Posterior vena cava (tissue), 2 donors: ENCODE measurements at places on chromosomes 6 and 20.
A peak's percentile ranks its signal among the peaks of the same experiment; 100 is the strongest.

DNA sequence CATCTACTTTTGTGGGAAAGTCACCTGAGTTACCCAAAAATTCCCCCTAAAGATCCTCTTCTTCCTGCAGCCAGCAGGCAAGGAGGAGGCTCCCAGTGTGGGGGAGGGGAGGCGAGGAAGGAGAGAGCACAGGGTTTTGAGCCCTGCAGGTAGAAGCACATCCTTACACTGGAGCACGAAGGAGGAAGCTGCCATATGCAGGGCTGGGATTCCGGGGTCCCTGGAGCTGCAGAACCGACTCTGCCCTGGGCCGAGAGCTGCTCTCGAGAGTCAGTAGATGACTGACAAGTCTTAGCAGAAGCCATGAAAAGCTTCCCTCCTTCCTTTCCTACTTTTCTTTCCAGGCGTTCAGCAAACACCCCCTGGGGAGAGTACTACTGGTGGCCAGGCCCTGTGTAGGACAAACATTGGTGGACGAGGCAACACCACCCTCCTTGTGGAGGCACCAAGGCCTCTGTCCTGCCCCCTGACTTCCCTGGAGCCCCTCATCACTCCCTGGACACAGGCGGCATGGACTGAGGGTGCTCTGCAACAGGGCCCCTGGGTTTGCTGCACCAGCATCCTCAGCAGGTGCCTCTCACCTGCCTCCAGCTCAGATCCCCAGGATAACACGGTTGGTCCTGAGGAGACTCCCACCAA, 211.7 kb upstream of the CST7 start:
- DNase-seq: no peak

- DNase-seq: no peak
Measured at GRCh38 chr6:55868771-55869479, 6.5 kb downstream of the BMP5 start.

DNA sequence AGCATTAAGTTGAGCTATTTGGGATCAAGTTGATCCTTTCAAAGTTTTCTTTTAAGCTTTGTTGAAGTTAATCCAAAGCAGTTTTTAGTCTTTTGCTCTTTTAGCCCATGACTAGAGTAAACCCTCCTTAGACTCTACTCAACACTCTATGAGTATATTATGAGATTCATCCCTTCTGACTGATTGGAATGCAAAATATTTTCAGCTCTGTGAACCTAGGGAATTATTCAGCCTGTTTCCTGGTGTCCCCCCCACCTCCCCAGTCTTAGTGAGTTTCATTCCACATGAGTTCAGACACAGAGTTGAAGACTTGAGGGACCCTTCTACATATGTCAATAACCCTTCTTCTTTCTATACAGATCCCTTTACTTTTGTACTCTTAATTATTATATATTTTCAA, 413.7 kb downstream of the RFPL4B start:
- no peak for DNase-seq

DNA sequence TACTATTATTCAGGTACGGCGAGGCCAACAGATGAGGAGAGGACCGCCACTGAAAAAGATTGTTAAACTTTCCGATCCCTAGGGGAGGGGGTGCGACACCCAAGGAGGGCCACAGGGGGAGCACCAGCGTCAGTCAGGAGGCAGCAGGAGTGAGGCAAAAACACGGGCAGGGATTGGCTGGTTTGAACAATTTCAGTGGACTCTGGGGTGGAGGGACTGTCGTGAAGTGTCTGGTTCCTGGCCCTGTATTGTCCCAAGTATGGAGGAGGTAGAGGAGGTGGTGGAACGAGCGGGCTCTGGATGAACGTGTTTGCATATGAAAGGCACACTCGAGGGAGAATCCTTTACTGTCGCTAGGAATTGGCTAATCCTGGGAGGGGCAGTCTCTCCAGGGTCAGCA, 32.5 kb upstream of the MCUR1 start:
- no peak for DNase-seq

DNA sequence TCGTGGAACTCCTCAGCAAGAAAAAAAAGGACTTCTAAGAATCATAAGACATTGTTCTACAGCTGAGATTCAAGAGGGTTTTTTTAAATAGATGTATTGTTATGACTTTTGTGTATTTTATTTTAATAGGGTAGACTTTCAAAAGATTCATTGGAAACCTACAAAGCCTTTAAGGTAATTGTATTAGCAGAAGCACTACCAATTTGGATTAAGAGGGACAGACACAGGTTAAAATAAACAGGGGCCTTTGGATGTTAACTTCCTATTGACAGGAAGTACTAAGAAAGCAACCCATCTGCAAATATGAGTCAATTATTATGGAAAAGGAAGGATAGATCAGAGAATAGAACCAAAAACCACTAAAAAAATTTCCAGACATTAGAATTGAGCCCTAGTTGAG, 153.5 kb downstream of the HDGFL1 start:
- no peak for DNase-seq

GRCh38 chr6:158629367-158630221, 14.9 kb downstream of the DYNLT1 start:
- DNase-seq: no peak

DNA sequence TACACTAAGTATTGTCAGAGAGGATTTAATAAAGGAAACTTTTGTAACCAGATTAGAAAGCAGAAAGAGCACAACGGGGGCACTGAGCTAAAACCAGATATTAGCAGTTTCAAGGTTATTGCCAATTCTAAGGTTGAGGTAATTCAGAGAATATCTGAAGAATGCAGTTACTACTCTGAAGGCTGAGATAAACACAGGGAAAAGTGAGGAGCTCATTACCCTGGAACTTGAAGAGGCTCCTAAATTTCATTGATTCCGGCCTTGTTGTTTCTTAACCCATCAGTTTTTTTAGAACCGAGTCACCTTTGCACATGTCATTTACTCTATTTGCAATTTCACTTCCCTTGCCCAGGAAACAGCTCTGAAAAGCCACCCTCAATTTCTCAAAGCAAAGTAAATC, 72.4 kb upstream of the BTBD3 start:
- DNase-seq: no peak

- no peak for DNase-seq
Measured at GRCh38 chr6:147734151-147734550, 225.7 kb downstream of the SAMD5 start.

- peak; percentile 82 for DNase-seq
Measured at GRCh38 chr20:326645-327185, 1.4 kb downstream of the SOX12 start.

GRCh38 chr6:113818578-113818977, 38.6 kb upstream of the MARCKS start:
- no peak for DNase-seq

DNA sequence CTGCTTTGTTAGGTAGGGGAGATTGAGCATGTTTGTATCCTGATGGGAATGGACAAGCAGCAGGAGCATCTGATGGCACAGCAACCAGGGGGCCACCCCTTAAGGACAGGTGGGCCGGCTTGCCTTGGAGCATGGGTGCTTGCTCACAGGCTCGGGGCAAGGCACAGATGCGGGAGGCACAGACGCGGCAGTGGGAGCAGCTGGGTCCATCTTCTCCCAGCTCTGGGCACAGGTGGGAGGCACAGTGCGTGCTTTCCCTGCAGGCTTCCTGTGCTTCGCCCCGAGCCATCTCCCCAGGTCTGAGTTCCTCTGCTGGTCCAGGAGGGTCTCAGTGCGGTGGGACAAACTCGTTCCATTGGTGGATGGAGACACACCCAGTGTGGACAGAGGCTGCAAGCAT, 73.6 kb upstream of the BHLHE23 start:
- DNase-seq: no peak
